Stimulated activated CD8-positive, alpha-beta memory T cell treated with anti-CD3 and anti-CD28 coated beads, Interleukin-4, amount 100 ng/mL, for 4 hours (primary cell): ENCODE measurements at places on chromosomes 11 and 22.

GRCh38 chr11:63616953-63617352 lies 2.7 kb upstream of the PLAAT3 start:
- no peak for DNase-seq

DNA sequence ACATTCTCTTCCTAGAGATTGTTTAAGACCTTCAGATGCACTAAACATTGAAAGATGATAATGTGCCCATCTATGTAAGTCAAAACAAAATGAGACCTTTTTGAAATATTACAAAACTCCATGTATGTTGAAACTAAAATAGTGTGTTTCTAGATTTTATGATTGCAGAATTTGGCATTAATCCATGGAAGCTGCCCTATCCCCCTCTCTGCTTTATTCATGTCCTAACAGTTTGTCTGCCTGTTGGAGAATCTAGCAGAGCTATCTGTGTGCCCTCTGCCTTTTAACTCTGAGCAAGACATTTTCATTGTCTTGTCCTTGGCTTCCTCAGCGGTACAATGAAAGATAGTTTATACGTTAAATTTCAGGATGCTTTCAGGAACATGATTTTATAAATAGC lies 105.5 kb downstream of the FAT3 start:
- DNase-seq = no peak

- DNase-seq = no peak
Observed at GRCh38 chr11:76624500-76625379, 45.8 kb downstream of the LRRC32 start.

- DNase-seq = no peak
Observed at GRCh38 chr11:12150831-12151382, 40.5 kb downstream of the MICAL2 start.

- DNase-seq = no peak
Observed at GRCh38 chr11:8268530-8269400, 5.1 kb upstream of the LMO1 start.

DNA sequence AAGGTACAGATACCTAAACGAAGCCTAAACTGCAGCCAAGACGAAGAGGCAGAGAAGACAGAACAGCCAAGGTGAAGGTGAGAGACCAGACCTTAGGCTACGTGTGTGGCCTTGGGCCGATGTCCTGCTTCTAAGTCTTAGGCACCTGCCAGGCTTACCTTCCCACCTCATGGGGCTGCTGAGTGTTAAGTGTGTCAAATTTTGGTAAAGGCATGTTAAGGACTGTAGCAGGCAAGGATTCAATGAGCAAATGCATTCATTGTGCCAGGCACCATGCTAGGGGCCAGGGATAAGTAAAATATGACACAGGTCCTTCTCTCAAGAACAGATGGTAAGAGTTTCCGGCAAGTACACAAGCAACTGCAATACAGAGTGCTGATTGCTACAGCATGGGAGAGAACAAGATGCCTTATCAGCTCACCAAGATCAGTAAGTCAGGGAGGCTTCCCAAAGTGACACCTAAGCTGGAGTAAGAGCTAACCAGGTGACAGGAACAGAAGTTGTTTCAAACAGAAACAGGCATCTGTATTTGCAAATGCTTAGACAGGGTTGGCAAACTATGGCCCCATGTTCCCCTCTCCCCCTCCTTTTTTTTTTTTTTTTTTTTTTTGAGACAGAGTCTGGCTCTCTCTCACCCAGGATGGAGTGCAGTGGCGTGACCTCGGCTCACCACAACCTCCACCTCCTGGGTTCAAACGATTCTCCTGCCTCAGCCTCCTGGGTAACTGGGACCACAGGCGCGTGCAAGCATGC lies 46.7 kb downstream of the CLTCL1 start:
- DNase-seq = no peak

GRCh38 chr11:82462608-82463242 lies 270.9 kb downstream of the FAM181B start:
- DNase-seq = no peak

- DNase-seq = no peak
Observed at GRCh38 chr11:48081151-48082010, 101.0 kb downstream of the PTPRJ start.

GRCh38 chr22:29342177-29342576 lies 26.7 kb upstream of the RASL10A start:
- DNase-seq = no peak

- DNase-seq = no peak
Observed at GRCh38 chr11:10418259-10418949, 36.7 kb upstream of the AMPD3 start.

- DNase-seq = no peak
Observed at GRCh38 chr11:118045191-118045590, 31.7 kb upstream of the TMPRSS4 start.

DNA sequence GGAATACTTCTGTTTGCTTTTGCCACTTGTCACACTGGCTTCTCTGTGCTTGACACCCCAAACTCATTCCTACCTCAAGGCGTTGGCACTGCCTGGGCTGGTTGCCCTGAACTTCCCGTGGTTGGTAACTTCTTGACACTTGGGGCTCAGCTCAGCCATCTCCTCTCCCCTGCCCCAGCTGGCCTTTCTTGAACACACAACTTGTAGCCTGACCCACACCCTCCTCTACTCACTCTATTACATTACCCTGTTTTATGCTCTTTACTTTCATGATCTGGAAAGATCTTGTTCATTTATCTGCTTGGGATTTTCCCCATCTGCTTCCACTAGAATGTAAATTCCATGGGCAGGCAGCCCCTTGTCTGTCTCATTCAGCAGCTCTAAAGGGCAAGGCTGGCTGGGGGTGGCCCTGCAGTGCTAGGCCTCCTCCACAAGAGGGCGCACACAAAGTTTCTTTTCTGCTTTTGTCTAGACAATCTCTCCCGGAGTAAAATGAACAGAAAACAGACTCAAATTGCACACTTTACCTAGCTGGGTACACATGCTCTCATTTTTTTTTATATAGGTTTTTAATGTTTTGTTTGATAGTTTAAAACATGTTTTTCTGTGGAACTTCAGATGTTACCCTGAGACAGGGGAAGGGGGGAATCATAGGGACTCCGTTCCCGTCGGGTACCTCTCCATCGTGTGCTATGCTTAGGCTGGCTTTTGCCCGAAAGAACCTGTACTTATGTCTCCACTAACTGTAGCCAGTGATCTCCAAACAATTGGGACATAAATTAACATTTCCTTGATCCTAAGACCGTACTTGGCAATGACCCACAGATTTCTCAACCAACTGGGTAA lies 16.4 kb upstream of the MRGPRX2 start:
- DNase-seq = no peak

DNA sequence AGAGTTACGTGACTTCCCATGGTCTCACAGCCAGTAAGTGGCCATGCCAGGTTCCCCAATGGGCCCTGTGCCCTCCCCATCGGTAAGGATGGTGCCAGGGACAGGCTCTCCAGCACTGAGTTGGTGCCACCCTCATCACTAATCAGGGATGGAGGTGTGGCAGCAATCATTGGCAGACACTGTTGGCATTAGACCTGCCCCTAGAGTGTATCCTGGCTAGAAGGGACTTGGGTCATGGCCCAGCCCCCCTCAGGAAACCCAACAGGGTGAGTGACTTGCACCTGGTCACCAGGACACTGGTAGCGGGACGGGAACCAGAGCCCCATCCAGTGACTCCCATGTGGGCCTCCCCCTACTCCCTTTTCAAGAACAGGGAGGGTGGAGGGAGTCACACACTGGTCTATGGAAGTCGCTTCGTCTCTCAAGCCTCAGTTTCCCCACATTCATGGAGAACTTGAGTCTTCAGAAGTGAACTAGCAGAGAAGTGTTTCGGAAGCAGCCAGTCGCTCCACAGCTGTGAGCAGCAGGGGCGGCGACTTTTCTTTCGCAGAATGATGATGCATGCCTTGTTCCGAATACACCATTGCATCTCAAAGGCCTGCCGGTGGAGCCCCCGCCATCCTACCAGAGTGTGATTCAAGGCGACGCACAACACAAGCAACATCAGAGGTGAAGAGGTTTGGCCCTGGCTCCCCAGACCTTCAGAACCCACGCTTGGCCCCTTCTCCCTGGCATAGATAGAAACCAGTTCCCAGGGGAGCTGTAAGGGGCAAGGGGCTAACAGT lies 12.9 kb downstream of the MS4A10 start:
- DNase-seq = no peak

DNA sequence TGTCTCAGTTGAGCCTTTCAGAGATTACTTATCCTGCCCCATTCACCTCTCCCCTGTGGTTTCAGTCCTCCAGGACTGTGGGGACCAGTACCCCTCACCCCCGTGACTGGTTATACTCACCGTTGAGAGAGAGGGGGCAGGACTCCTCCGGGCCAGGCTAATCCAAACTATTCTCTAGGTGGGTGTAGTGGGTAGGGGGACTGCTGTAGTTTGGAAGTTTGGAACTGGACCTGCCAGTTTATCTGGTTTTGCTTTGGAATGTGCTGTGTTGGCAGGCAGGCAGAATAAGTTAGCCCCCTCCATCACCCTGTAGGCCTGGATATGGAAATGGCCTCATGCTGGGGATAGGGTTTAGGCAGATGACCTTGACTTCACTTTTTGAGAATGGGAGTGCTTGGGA lies 13.5 kb downstream of the TEAD1 start:
- DNase-seq = no peak

DNA sequence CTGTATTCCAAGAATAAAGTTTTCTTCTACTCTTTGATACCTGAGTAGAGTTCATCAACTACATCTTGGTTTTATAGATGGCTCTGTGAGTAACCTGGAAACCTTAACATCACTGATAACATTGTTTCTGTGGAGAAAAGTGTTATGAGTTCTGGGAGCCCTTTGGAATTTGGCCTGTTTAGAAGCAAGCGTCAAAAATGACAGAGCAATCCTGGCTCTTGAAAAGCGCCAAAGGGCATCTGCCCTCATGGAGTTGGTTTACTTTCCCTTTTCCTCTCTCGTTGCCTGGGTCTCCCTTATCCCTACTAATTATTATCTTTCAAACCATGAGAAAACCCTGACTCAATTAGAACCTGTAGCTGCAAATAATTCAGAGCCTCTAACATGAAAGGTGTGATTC lies 140.1 kb downstream of the DBX1 start:
- no peak for DNase-seq

- no peak for DNase-seq
Observed at GRCh38 chr22:27474711-27475547, 326.6 kb downstream of the MN1 start.

- no peak for DNase-seq
Observed at GRCh38 chr22:48060266-48060665, 1297.8 kb downstream of the TBC1D22A start.

GRCh38 chr11:66852466-66853241 lies 4.2 kb upstream of the LRFN4 start:
- DNase-seq = no peak

DNA sequence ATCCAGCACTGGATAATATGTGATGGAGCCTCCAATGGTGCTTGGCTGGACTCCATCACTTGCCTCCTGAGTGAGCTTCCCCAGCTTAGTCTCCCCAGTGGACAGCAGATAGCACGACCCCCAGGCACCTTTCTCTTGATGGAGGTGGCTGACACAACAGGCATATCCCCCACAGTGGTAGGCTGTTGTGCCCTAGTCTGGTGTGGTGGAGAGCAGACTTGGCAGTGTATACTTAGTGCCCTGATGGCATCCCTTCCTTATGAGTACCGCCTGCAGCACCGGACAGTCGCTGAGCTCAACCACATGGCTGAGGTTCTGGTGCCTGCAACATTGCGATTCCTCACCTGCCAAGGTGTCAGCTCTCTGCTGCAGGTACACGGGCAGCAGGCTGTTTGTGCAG lies 50.1 kb downstream of the DNHD1 start:
- no peak for DNase-seq

DNA sequence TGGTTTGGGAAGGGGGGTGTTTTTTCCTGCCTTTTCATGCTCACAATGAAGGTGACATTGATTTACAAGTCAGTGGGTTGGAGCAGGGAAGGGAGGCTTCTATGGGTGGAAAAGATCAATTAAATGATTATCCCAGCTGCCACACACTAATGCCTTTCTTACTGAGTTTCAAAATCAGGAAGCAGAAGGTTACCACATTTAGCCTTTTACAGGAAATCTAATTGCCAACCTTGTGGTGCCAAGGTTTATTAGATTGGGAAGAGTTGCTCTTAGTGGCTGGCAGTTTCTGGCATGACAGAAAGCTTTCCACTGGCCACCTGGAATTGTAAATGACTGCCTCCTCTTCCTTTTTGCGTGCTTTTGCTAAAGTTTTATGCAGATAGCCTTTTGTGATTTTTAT lies 98.7 kb downstream of the NAV2 start:
- DNase-seq = no peak

- DNase-seq = peak; percentile 49
Observed at GRCh38 chr11:134275534-134276395, at the start of gene GLB1L3. Gene GLB1L3, plus strand, starts transcription at chr11:134276379. Its CDS starts 362 bp downstream, at chr11:134276741.

DNA sequence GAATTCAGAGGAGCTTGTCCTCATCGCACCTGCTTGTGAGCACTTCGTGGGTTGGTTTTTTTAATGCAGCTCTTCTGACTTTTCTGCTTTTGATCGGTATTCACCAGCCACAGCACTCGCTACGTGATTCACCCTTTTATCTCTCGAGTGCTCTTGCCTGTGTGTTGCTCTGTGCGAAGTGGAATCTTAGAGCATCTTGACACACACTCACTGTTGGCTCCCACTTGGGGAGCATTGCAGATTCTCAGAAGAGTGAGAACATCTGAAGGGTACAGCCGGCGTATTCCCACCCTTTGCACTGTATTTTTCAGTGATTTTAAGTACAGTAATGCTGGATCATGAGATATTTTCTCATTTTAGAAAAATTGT lies 10.9 kb downstream of the TNNT3 start:
- DNase-seq = no peak

GRCh38 chr11:2208691-2209369 lies 37.2 kb upstream of the TH start:
- DNase-seq = no peak

- DNase-seq = no peak
Observed at GRCh38 chr11:25298450-25298849, 801.6 kb downstream of the LUZP2 start.

DNA sequence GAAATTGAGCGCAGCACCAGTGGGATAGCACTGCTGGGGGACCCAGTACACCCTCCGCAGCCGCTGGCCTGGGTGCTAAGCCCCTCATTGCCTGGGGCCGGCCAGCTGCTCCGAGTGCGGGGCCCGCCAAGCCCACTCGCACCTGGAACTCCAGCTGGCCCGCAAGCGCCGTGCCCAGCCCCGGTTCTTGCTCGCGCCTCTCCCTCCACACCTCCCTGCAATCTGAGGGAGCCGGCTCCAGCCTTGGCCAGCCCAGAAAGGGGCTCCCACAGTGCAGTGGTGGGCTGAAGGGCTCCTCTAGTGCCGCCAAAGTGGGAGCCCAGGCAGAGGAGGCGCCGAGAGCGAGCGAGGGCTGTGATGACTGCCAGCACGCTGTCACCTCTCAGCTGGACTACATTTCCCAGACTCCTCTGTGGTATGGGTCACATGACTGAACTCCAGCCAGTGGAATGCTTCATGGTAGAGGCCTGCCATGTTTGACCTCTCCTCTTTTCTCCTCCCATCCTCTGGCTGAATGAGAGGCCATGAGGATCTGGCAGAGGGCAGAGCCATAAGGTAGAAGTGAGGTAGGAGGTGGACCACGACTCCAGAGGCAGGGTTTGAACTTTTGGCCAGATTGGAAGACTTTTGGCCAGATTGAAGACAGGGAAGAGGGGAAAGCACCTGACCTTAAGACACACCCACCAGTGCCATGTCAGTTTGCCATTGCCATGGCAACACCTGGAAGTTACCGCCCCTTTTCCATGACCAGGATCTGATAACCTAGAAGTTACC lies 6.2 kb downstream of the MRGPRD start:
- DNase-seq = no peak

- no peak for DNase-seq
Observed at GRCh38 chr11:85857098-85857497, 1.9 kb downstream of the CCDC83 start.
